ENCODE measurements at places on chromosomes 3 and 15.

DNA sequence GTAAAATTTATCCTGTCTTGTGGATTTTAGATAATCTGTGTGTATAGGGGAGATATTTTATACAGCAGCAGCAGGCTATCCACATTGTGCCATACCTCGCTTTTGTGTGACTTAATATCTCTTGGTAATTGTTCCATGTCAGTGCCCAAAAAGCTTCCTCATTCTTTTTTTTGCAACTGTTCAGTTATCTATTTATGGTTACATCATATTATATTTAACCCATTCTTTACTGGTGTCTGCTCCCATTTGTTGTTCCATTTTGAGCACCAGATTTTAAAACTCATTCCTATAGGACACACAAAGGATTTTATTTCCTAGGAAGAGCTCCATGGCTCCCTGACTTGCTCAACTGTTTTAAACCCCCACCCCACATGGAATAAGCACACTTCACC is 86.3 kb upstream of the RASGRP1 start:
- no peak for DNase-seq

DNA sequence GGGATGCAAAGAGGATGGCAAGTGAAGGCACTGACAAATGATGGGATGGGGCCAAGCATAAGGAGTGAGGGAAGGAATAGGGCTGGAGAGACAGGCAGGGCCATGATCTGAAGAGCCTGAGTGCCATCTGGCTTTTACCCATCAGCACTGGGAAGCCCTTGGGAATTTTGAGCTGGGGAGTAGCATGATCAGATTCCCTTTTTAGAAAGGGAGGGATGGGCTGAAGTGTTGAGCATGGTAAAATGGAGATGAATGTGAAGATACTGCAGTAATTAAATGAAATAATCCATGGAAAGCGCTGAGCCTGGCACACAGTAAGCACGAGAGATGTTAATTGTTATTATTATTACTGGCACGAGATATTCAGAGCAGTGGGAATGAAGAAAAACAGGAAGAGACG is 9.9 kb downstream of the RBP1 start:
- DNase-seq: no peak

DNA sequence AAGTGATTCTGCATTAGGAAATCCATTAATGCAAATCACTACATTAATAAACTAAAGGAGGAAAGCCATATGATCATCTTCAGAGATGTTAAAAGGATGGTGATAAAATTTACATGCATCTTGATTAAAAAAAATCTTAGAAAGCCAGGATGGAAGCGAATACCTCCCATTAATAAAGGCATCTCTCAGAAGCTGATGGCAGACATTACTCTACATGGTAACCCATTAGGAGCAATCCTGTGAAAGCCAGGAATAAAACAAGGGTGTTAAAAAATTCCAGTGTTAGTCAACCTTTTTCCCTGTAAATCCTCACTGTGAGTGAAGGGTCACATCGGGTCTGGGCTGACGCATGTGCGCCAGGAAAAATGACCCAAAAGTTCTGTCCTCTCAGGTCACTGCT is 25.5 kb downstream of the NSMCE3 start:
- no peak for DNase-seq

DNA sequence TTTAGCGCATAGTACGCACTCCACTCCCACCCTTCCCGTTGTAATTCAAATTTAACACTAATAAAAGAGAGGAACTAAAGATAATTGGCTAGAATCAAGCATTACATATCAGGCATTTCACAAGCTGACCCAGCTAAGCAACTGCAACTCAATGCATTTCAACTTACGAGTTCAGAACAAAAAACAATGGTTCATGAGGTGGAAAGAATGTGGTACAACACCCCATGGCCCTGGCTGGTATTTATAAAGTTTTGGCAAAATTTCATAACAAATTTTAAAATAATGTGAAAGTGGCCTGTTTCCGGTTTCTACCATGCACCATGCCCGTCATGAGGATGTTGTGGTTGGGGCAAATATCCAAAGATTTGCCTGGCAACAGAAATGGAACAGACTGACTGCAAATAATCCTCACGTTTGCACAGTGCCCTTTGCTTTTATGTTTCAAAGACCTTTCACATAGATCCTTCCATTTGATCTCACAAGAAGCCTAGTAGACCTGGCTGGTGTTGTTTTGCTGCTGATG is 455.3 kb upstream of the NR2F2 start:
- no peak for DNase-seq

DNA sequence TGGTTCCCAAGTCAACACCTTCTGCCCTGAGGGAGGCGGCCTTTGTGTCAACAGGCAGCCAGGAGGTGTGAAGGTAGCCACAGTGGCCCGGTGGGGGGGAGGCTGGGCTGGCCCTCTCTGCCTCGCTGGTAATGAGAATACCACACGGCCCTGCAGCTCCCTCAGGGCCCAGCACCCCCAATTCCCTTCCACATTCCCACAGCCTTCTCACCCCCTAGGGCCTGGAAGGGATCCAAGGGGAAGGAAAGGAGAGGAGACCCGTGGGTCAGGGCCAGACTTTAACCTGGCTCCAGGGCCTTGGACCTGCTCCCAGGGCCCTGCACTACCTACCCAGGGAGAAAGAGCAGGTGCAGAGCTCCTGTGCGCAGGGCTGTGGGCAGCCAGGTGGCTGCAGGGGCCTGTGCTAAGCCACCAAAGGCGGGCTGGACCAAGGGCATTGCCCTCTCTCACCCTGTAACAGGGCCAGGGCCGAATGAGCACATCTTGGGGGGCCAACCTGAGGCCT is 8.7 kb upstream of the MESP2 start:
- DNase-seq: no peak

DNA sequence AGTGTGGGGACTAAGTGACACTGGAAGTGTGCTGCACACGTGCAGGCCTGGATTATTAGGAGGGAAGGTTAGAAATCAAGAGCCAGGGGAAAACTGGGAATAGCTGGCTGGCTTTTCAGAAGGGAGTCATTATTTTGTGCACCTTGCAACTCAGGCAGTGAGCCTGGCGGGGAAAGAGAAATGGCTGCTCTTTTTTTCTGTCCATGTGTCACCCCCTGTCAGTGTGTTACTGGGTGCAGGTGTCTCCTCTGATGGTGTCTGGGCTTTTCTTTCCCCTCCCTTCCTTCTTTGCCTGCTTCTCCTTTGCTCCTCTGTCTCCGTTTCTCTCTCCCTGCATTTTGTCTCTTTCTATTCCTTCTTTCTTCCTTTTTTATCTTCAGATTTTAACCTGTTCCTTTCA is 130.7 kb downstream of the APBA2 start:
- no peak for DNase-seq

DNA sequence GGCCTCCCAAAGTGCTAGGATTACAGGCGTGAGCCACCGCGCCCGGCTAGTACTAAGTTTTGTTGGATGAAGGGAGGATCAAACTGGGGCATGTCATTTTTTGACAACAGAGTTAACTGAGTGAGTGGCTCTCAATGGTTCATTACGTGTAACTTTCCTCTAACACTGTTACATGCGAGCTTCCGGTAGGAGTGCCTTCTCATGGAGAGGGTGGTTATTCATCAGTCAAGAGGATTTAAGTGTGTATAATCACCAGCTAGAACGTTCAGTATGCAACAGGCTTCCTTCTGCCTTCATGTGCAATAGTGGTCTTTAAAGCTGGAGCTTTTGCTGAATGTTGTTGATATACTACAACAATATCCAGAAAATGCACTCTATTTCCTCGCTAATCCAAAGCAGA is 19.1 kb upstream of the GOLGA8A start:
- no peak for DNase-seq

DNA sequence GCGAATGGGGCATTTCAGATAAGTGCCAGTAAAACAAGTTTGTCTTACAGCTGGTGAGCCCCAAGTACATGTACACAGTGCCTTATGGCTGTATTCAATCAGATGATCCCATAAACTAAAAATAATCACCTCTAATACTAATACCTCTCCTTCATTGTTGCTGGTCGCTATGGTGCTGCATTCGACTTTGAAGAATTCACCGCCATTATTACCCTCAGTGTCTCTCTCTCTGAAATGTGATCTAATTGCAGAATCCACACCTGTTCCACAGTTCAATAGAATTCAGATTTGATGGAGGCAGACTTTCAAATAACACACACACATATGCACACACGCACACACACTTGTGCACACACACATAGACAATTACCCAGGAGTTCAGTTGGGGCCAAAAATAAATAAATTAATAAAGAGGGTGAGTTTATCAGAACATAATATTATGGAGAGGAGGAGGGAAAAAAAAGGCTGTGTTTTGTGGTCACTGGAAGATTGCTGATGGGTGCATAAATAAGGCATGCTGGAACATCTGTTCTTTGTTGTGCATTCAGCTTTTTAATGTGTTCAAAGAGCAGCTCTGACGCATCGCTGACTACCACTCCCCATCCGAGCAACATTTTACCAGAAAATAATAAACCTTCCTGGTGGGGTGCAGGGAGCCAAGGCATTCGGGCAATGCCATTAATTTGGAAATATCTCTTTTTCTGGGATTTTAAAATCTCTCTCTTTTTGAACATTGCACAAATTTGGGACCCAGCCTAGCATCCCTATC is 235.7 kb downstream of the SATB1 start:
- no peak for DNase-seq

- no peak for DNase-seq
These were observed 472 bp downstream of the CHST14 start for GRCh38 chr15:40471105-40471807.

GRCh38 chr3:185313693-185314246 is 49.2 kb upstream of the MAP3K13 start:
- DNase-seq: no peak

DNA sequence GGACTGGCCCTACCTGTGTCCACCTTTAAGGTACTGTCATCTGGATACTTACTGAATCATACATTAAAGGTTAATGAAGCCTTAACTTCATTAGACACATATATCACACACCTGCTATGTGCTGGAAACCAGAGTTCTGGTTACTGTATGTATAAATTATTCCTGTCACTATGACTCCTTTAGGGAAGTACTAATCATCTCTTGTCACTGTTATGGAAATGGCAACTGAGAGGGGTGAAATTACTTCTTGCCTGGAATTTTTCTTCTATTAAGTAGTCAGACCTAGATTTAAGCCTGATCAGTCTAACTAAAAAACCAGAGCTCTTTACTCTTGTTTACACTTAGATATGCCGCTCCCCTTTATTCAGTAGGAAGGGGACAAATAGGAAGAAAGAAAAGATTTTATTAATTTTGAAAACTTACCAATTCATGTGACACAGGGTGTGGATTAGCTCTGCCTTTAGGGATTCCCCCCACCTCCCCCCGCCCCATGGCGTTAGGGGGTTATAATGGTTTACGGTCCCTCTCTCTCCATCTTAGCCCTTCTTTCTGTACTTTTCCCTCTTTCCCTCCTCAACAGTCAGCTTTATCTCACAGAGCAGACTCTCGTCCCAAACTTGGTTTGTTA is 152.5 kb downstream of the KLHL25 start:
- DNase-seq: no peak

DNA sequence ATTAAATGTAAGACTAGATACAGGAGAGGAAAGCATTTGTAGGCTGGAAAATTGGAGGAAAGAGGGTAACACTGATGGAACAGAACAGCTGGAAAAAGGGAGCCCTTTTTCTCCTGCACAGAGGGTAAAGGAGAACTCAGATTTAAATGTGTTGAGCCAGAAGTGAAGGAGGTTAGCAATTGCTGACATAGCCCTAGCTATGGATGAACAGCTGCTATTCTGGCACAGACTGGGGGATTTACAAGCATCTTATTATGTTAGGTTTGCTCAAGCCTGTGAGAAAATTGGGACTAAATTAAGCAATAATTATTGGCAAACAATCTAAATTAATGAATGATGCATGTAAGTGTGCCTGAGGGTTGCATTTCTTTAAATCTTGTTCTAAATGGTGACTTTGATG is 40.6 kb upstream of the PRR20G start:
- no peak for DNase-seq

DNA sequence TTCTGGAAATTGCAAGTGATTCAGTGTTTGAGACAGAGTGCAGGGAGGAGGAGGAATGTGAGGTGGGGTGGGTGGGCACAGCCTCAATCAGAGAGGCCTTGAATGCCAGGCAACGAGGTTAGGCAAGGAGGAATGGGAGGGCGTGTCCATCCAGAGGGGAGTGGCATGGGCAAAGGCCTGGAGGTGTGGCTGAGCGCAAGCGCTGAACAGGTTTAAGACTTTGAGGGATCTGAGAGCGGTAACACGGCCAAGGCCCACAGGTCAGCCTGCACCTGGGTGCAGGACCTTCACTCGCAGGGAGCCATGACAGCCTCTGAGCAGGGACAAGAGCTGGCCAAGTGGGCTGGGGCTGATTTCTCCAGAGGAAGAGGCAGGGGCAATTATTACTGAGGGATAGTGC is 125.9 kb downstream of the TPRA1 start:
- DNase-seq: no peak

DNA sequence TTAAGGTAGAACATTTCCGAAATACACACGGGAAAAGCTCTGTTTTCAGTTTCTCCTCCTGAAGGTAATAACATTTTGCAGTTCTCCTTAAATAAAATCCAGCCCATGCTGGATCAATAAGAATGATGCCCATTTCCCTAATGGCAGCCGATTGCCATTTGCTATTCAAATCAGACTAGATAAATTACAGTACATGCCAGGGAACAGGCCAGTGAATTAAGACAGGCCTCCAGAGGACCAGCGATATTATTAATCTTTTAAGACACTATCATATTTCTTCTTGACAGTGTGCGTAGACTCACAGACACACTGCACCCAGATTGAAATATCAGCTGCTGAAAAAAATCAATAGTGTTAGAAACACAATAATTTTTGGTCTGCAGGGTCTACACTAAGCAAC is 422.3 kb downstream of the TIGIT start:
- no peak for DNase-seq

DNA sequence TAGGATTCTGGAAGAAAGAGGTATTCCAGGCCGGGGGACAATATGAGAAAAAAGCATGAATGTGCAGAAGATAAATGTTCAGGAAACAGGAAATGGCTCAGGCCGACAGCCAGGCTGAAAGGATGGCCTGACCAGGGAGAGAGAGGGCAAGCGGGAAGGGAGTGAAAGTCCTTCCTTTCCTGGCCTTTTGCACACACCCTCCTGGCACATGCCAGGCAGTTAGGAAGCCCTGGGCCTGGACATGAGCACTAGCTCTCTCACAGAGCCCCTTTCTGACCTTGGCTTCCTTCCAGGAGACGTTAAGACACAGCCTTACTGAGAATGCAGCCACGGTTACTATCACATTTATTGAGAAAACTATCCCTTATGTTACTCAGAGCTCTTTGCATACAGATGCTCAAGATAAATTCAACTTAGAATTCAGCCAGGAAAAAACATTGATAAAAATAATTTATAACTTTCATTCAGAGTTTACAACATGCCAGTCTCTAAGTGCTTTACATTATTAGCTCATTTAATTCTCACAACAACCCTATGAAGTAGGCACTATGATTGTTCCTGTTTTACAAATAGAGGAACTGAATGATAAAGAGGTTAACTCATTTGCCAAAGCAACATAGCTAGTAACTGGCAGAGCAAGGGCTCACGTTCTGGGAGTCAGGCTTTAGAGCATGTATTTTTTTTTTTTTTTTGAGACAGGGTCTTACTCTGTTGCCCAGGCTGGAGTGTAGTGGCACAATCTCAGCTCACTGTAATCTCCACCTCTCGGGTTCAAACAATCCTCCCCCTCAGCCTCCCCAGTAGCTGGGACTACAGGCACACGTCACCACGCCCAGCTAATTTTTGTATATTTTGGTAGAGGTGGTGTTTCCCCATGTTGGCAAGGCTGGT is 39.4 kb upstream of the SMAD3 start:
- no peak for DNase-seq
